ENCODE measurements at places on chromosomes 7 and 10.

DNA sequence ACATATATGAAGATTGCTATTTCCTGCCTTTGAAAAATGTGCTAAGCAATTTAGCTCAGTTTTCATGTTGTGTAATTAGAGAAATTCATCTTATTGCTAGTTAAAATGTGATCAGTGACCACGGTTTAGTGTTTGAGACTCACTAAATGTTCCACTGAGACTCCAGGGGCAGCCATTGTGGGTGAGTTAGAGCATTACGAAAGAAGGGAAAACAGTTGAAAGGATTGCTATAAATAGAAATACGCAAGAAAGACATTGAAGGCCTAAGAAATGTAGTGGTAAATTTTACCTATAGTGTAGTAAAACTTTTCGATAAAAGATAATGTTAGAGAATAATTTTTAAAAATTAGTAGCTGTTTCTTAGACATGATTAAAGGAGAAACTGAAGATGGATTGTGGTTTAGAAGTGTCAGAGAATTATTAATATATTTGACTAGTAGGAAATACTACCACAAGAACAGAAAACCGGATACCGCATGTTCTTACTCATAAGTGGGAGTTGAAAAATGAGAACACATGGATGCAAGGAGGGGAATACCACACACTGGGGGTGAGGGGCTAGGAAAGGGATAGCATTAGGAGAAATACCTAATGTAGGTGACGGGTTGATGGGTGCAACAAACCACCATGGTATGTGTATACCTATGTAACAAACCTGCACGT lies 394.5 kb downstream of the SEMA3D start:
- no peak for DNase-seq

GRCh38 chr7:11210374-11210773 lies 236.7 kb downstream of the PHF14 start:
- no peak for DNase-seq

DNA sequence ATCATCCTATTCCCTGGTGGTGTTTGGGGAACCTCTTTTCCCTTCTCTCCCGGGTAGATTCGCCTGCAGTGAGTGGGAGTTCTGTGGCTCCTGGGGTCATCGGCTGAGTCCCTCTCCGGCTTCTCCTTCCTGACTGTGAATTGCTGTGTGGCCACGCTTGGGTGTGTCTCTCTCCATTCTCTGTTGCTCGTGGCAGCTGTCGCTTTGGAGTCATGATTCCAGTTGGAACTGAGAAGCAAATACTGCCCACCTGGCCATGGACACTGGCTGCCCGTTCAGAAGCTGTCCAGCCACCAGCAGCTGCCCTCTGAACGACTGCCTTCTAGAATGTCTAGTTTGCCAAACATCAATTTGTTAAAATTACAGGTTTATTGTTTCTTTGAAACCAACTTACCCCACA lies 23.1 kb upstream of the PITRM1 start:
- DNase-seq = no peak

DNA sequence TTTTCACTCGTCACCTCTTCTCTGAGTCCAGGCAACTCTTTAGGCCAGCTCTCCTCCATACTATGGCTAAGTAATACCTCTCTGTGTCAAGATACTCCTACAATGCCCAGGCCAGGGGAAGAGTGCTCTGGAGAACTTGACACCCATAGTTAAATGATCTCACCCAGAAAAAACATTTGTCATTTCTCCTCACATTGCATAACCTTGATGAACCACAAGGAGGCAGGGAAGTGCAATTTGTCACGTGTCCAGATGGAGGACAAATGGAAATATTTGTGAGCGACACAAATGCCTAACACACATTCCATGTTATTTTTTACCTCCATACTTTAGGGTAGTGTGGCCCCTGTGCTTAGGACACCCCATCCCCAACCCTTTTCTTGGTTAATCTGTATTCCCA lies 78.3 kb downstream of the HTR7 start:
- no peak for DNase-seq

DNA sequence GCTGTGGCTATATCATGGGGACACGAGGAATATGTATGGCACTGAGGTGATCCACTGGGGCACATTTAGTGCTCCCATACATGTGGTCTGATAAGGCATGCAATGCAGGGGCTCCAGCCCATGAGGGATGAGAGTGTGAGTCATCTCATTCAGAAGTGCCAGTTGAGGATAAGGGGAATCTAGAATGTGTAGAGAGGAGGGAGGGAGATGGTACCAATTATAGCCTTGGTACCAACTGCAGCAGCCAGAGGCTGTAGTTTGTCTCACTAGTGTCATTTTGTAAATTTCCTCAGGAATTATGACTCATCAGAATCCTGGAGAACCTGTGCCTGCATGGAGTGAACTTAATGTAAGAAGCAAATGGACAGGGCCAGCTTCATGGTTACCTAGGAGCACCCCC lies 46.2 kb downstream of the LAMB4 start:
- DNase-seq = no peak

- no peak for DNase-seq
These were observed 169.3 kb upstream of the PRSS1 start for GRCh38 chr7:142579946-142580345.

DNA sequence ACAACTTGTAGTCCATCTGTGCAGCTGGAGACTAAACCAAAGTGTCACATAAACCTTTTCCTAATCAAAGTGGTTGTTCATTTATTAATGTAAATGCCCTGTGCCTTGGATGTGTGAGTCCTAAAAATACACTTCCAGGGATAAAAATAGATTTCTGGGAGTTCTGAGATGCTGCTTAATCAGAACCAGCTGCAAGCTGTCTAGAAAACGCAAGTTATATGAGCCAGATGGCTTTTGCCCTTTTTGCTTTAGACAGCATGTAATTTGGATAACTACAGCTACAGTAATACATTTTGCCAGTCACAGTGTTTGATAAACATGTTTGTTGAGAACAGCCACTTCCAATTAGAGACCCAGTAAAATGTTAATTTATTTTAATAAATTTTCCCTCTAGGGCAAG lies 185.1 kb upstream of the PRPS1L1 start:
- no peak for DNase-seq

GRCh38 chr7:158431941-158432347 lies 155.7 kb downstream of the PTPRN2 start:
- DNase-seq = no peak

- no peak for DNase-seq
These were observed 58.6 kb upstream of the SDK1 start for GRCh38 chr7:3242398-3242972.

- no peak for DNase-seq
These were observed 1.3 kb downstream of the EGR2 start for GRCh38 chr10:62814756-62815380.

DNA sequence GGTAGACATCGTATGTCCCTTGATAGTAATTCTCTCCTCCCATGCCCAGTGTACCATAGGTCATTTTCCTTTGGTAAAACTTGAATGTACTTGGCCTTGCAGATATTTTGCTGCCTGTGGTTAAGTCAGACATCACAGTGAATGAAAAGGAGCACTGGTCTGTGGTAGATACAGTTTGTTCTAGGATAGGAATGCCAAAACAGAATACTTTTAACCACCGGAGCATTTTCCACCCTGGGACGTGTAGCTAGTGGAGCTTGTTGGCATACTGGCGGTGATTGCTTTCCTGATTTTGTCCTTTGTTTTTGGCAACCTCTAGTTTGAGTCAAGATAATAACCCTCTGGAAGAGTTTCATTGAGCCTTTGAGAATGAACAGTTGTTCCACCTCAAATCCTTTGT lies 92.0 kb upstream of the BMPER start:
- DNase-seq = no peak

DNA sequence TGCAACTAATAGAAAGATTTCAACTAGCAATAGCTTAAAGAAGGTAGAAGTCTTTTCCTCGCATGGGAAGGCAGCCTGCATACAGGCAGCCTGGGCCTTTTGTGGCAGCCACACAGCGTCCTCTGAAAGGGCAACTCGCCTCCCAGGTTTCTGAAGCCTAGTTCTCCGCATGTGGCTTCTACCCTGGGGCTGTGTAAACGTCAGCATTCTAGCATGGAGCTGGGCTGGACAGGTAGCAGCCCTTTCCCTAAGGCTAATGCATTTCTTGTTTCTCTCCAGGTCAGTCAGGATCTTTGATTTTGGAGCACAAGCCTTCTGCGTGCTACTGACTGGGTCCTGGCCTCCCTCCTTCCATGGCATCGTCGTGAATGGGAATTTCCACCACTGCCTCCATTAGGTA lies 23.8 kb upstream of the SEC61G start:
- no peak for DNase-seq

DNA sequence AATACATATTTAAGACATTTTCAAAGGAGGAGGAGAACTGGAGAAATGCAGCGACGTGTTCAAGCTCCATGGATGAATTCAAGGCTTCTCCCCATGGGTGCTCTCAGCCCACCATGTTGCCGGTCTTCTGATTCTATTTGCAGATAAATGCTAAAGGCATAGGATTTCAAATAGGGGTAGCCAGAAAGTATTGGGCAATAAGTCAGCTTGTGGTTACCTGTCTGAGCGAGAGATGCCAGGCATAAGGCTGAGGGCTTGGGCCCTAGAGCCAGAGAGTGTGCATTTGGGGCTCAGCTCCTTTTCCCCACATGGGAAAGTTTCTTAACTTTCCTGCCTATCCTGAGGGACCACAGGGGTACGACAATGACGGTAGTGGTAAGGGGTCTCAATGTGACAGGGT lies 180.0 kb downstream of the PARD3 start:
- DNase-seq = no peak

- DNase-seq = no peak
These were observed 67.3 kb downstream of the NRBF2 start for GRCh38 chr10:63200431-63200830.

- DNase-seq = no peak
These were observed 19.6 kb upstream of the GTPBP4 start for GRCh38 chr10:968546-969199.

DNA sequence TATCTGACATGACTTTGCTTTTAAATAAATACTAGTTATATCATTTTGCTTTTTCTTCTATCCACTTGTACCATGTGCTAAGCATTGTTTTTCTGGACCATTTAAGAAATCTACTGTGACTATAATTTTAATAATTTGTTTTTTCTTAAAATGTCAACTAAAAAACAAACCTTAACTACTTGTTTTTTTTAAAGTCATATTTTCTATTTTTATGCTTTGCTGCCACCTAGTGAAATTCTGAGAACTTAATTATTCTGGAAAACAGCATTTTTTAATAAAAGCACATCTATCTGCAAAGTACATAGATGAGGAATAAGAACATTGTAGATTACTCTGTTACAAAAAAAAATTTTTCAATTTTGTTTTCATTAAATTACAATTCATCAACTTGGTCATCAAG lies 47.4 kb downstream of the ORC5 start:
- DNase-seq = no peak

DNA sequence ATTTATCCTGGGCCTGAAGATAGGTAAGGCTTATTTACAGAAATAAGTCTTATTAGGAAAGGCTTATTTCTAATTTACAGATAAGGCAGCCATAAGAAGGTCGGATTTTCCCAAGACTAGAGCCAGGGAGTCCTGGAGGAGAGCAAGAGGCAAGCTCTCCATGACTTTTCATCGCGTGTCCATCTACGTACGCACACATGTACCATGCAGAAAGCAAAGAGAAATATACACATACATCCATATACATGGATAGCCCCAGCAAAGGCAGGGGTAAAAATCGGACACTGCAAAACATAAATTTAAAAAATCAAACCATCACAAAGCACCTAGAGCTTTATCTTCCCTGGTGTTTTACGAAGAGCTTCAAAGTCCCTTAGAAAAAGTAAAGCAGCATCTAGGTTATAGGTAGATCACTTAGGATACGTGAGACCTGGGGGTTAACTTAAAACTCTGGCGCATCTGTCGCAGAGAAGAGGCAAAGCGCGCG lies 25.8 kb upstream of the ZRANB1 start:
- no peak for DNase-seq

- no peak for DNase-seq
These were observed 1.2 kb upstream of the PLCE1 start for GRCh38 chr10:93992400-93993030.

DNA sequence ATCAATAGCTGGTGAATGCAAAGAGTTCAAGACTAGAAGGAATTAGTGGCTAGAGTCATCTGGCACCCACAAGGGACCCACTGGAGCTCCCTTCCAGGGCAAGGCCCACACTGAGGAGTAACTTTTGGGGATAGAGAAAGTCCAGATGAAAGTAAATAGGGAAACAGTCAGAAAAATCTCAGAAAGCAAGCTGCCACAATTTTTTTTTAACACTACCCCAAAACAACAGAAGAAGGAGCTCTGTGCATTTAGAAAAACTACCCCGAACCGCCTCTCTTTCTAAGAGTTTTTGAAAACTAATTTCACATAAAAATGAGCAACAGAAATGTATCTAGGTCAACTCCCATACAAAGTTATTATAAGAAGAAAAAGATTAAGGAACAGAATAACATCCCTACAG lies 42.2 kb downstream of the AOAH start:
- no peak for DNase-seq

DNA sequence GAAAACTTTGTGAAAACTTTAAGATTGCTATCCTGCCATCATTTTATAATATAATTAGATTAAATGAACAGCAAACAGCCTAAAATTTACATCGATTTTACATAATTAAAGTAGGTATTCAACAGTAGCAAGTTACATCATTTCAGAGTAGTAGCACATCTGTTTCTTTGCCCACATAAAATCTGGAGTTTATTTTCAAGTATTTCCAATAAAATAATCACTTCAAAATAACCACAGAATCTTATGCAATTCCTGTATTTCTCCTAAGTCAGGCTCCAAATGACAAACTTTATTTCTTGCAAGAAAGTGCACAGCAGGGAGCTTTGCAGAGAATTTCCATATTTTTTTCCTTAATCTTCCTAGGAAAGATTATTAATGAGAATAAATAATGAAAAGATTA lies 82.6 kb downstream of the CUBN start:
- no peak for DNase-seq

- no peak for DNase-seq
These were observed 5.5 kb downstream of the CUEDC2 start for GRCh38 chr10:102426803-102427287.

- DNase-seq = no peak
These were observed 296.7 kb downstream of the GLRX3 start for GRCh38 chr10:130432850-130433249.

DNA sequence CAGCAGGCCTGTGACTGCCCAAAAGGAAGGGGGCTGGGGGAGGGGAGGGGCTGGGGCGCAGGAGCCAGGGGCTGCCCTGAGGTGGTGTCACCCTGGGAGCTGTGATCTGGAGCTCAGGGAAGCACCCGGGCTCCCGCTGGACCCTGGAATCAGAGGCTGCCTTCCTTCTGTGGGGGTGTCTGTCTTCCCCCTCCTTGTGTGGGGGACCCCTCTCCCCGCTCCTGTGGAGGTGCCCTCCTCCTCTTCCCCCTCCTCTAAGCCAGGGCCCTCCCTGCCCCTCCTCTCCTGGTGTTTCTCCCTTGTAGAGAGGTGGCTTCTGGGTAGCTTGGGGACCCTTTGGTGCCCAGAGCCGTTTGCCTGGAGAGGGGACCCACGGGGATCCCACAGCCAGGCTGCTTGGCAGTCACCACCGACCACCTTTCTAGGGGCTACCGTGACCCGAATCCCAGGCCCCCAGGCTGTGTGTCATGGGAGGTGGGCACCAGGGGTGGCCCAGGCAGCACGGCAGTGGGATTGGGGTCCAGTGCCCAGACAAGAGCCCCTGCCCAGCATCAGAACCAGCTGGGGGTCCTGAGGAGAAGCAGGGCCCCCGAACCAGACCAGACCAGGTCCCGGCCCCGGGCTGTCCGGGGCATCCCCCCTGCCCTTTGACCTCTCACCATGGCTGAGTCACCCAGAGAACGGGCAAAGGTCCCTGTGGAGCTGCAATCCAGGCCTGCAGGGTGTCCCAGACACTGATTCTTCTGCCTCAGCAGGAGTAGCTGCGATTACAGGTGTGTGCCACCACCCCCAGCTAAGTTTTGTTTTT lies 741 bp downstream of the PRAP1 start:
- no peak for DNase-seq

GRCh38 chr7:154817224-154817896 lies 185.6 kb downstream of the PAXIP1 start:
- no peak for DNase-seq

GRCh38 chr10:30366351-30366750 lies 17.3 kb upstream of the MTPAP start:
- no peak for DNase-seq
